ENCODE measurements at places on chromosomes 6 and 20.

- DNase-seq = no peak
Measured at GRCh38 chr6:121531658-121532169, 96.3 kb downstream of the GJA1 start.

DNA sequence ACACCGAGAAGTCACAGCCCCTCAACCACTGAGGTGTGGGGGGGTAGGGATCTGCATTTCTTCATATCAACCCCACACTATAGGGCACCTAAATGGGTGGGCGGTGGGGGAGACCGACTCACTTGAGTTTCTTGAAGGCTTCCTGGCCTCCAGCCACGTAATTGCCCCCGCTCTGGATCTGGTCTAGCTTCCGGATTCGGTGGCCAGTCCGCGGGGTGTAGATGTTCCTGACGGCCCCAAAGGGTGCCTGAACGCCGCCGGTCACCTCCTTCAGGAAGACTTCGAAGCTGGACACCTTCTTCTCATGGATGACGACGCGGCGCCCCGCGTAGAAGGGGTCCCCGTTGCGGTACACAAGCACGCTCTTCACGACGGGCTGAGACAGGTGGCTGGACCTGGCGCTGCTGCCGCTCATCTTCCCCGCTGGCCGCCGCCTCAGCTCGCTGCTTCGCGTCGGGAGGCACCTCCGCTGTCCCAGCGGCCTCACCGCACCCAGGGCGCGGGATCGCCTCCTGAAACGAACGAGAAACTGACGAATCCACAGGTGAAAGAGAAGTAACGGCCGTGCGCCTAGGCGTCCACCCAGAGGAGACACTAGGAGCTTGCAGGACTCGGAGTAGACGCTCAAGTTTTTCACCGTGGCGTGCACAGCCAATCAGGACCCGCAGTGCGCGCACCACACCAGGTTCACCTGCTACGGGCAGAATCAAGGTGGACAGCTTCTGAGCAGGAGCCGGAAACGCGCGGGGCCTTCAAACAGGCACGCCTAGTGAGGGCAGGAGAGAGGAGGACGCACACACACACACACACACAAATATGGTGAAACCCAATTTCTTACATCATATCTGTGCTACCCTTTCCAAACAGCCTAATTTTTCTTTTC is at the start of gene DCDC2:
TSS of gene DCDC2 (minus strand) at position 724 of the 883 bp plus-strand sequence. CDS start at position 415, 309 bp downstream.
- no peak for DNase-seq

- DNase-seq = no peak
Measured at GRCh38 chr6:72553531-72554511, 68.0 kb upstream of the KCNQ5 start.

- DNase-seq = no peak
Measured at GRCh38 chr20:39161900-39162299, 199.8 kb downstream of the DHX35 start.

GRCh38 chr20:251354-251753 is 6.2 kb upstream of the DEFB132 start:
- DNase-seq = no peak

DNA sequence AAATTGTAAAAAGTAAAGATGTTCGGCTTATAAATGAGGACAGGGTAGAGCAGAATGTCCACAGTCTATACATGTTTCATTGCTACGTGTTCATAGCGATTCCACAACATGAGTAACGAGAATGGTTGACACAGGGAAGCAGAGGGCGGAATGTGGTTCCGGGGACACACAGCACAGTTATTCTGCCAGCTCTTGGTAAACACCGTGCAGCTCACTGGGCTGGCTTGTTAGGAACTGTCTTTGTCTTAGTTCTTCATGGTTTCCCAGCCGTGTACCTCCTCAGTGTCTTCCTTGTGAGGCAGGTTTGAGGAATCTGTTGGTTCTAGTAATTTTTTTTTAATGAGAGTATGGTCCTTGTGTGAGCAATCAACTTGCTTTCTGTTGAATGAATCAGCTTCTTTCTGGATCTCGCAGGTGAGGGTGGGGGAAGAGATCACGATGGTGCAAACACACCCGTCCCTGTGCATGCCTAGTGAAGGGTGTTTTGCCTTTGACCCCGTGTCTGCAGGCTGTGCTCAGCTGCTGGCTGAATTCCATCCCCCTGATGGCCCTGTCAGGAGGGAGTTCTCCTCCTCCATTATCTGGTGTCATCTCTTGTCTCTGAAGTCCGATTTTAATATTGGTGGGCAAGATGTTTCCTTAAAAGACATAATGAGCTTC is 168.2 kb downstream of the SMOC2 start:
- DNase-seq = no peak

GRCh38 chr6:97626671-97627441 is 343.8 kb upstream of the MMS22L start:
- no peak for DNase-seq
